ENCODE measurements at places on chromosomes 3 and 15. TPM values are rescaled to one million over a fixed set of nuclear protein-coding genes. Genes with fewer than 3 reads are reported as not detected.
A peak's percentile ranks its signal among the peaks of the same experiment; 100 is the strongest.

Gene NANOGP8
- total RNA-seq, result not detected

Gene ATP10A
- total RNA-seq, result 24.0 TPM

Gene PLSCR1
- 24.1 TPM for total RNA-seq

Gene EPHA3
- not detected for total RNA-seq

DNA sequence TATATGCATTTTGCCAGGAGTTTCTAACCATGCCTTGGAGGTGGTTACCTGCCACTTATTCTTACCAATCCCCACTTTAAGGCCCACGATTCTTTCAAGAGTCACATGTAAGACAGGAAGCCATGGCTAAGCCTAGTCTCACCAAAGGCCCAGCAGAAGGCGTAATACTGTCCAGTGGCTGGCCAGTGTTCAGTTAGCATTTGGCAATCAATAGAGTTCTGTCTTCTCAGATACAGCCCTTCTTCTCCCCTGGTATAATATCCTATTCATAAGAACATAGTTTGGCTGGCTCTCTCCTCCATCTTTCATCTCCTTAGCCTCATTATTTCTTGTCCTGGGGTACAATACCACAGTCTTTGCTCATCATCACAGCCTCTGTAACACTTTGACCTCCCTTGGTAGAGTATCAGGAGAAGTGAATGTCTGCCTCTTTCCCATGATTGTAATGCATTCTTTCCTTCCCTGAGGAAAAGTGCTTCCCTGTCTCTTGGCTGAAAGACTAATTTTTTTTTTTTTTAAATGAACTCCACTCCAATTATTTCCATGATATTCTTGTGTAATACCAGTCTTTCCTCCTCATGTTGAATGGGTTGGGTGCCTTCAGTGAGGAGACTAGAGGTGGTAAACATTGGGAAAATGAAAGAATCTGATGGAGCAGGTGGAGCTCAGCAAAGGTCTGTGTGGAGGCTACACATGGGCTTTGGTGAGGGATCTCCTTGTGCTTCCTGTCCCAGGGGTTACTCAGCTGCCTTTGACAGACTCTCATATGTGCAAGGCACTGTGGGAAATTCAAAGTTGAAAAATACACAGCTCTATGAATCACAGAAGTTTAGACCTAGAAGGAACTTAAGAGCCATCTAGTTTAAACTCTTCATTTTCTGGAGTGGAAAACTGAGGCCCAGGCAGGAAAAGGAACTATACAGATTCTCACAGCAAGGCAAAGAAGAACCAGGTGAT lies 218.2 kb downstream of the P3H2 start:
- no peaks in the 10 kb centered on the region for H3K27me3 ChIP-seq
- no peaks in the 10 kb centered on the region for H3K4me1 ChIP-seq
- H3K36me3 ChIP-seq, result no peaks in the 10 kb centered on the region
- H3K27ac ChIP-seq, result no peak overlapping the region
- no peak for DNase-seq
- H3K4me3 ChIP-seq, result no peak overlapping the region

DNA sequence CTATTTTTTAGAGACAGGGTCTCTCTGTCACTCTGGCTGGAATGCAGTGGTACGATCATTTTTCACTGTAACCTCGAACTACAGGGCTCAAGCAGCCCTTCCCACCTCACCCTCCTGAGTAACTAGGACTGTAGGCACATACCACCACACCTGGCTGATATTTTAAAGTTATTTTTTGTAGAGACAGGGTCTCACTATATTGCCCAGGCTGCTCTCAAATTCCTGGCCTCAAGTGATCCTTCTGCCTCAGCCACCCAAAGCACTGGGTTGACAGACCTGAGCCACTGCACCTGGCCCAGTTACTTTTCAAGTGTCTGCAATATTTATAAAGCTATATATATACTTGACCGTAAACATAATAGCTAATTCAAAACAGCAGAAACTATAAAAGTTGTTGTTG lies 75.0 kb downstream of the PIAS1 start:
- no peaks in the 10 kb centered on the region for H3K27me3 ChIP-seq
- no peaks in the 10 kb centered on the region for H3K36me3 ChIP-seq
- no peak overlapping the region for H3K4me3 ChIP-seq
- no peak for DNase-seq

GRCh38 chr3:61936344-61936937 lies 375.1 kb downstream of the PTPRG start:
- no peaks in the 10 kb centered on the region for H3K36me3 ChIP-seq
- no peak overlapping the region for H3K4me3 ChIP-seq
- H3K27ac ChIP-seq, result no peak overlapping the region
- no peaks in the 10 kb centered on the region for H3K4me1 ChIP-seq
- no peaks in the 10 kb centered on the region for H3K27me3 ChIP-seq

DNA sequence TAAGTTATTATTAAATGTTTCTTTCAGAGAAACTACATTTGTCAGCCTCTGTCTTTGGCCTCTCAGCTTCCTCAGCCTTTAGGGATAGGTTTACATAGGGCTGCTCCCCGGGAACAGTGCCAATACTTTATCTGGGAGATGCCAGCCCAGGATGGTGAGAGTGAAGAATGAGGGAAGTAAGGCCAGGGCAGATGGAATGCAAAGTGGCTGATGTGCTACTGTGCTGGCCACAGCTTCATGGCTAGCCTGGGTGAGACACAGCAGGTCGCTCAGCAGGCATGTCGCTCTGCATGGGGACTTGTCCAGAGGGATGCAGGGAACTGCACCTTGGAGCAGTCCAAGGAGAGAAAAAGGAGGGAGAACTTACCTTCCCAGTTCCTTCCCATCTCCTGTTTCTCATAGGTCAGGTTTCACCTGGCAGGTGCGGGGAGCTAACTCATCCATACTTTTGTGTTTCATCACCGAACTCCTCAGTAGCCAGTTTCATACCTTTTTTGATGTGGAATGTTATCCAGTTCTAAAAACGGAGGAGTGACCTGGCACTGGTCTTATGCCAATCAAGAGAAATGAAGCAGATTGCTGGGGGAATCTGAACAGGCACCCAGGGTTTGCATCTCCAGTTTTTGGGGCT lies 30.9 kb upstream of the C15orf39 start:
- no peak for DNase-seq
- no peaks in the 10 kb centered on the region for H3K36me3 ChIP-seq
- no peaks in the 10 kb centered on the region for H3K27me3 ChIP-seq
- H3K4me3 ChIP-seq, result no peak overlapping the region
- no peaks in the 10 kb centered on the region for H3K4me1 ChIP-seq

- no peak overlapping the region for H3K27ac ChIP-seq
- no peaks in the 10 kb centered on the region for H3K4me1 ChIP-seq
- no peaks in the 10 kb centered on the region for H3K36me3 ChIP-seq
- no peak for DNase-seq
Observed at GRCh38 chr3:169624533-169624972, 39.0 kb downstream of the MECOM start.

DNA sequence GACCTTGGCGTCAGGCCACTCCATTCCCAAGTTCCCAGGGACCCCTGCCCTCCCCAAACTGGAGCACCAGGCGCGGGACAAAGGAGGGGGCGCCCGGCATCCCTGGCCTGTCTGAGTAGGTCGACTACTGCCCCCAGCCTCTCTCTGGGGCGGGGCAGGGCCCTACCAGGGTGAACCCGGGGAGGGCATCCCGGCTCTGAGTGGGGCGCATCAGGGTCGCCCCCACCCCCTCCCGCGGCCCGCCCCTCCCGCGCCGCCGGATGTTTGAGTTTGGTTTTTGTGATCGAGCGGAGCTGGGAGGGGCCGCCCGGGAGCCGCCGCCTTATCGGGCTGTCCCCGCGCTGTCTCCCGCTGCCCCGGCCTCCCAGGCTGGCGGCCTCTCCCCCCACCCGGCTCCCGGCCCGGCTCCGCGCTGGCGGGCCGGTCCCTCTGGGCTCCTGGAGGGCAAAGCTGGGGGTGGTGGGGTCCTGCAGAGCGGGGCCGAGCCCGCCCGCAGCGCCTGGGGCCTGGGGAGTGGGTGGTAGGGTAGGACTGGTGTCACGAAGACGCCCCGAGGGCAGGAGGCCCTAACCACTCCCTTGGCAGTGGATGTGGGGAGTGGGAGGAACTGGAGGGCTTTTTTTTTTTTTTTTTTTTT lies 47.2 kb upstream of the SMAD6 start:
- no peaks in the 10 kb centered on the region for H3K27me3 ChIP-seq
- H3K36me3 ChIP-seq, result no peaks in the 10 kb centered on the region
- no peak for DNase-seq
- H3K27ac ChIP-seq, result peak overlapping the region; percentile 47

DNA sequence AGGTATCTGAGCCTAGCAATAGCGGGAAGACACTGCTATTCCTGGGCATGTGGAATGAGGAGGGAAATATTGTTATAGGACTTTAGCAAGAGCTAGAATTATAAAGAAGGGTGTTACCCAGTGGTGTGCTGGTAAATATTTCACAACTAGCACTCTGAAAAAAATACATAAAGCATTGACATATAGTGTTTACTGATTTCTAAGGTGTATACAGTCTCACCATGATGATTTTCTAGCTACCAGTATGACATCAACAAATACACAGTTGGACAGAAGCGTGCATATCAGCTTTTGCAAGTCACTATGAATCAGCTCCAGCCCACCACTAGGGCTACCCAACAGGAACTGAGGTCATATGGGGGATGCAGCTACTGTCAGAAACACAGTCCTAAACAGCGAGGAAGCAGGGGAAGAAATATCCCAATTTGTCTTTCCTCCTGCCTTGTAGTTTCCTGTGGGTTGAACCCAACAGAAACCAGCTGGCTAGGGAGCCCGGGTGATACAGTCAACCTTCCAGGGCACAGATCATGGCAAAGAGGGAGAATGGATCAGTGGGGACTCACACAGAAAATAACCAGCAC lies 39.6 kb downstream of the HGD start:
- peak overlapping the region; percentile 64 for H3K27ac ChIP-seq
- no peak for DNase-seq

GRCh38 chr3:171606151-171606751 lies 146.0 kb upstream of the TNIK start:
- no peaks in the 10 kb centered on the region for H3K4me1 ChIP-seq
- no peaks in the 10 kb centered on the region for H3K36me3 ChIP-seq
- DNase-seq, result no peak
- no peak overlapping the region for H3K4me3 ChIP-seq

DNA sequence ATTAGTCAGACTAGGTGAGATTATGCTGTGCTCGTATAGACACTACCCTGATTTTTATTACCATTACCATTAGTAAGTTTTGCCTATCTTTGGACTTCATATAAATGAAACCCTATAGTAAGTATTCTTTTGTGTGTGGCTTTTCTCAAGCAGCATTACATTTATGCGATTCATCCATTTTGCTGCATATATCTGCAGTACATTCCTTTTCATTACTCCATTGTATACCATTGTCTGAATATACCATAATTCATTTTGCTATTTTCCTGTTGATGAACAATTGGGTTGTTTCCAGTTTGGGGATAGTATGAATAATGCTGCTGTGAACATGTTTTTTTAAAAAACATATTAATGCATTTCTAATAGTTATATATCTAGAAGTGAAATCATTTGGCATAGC lies 45.3 kb downstream of the TMEM212 start:
- no peaks in the 10 kb centered on the region for H3K27me3 ChIP-seq
- no peak overlapping the region for H3K4me3 ChIP-seq
- no peaks in the 10 kb centered on the region for H3K4me1 ChIP-seq
- DNase-seq, result no peak
- no peaks in the 10 kb centered on the region for H3K36me3 ChIP-seq

GRCh38 chr3:196227629-196228493 lies 11.5 kb downstream of the SLC51A start:
- DNase-seq, result no peak
- no peaks in the 10 kb centered on the region for H3K4me1 ChIP-seq
- H3K27ac ChIP-seq, result no peak overlapping the region
- H3K27me3 ChIP-seq, result no peaks in the 10 kb centered on the region
- no peak overlapping the region for H3K4me3 ChIP-seq

GRCh38 chr15:67508407-67508806 lies 12.5 kb upstream of the C15orf61 start:
- no peaks in the 10 kb centered on the region for H3K27me3 ChIP-seq
- no peaks in the 10 kb centered on the region for H3K36me3 ChIP-seq
- no peak overlapping the region for H3K27ac ChIP-seq
- H3K4me3 ChIP-seq, result no peak overlapping the region
- H3K4me1 ChIP-seq, result no peaks in the 10 kb centered on the region
- DNase-seq, result no peak

DNA sequence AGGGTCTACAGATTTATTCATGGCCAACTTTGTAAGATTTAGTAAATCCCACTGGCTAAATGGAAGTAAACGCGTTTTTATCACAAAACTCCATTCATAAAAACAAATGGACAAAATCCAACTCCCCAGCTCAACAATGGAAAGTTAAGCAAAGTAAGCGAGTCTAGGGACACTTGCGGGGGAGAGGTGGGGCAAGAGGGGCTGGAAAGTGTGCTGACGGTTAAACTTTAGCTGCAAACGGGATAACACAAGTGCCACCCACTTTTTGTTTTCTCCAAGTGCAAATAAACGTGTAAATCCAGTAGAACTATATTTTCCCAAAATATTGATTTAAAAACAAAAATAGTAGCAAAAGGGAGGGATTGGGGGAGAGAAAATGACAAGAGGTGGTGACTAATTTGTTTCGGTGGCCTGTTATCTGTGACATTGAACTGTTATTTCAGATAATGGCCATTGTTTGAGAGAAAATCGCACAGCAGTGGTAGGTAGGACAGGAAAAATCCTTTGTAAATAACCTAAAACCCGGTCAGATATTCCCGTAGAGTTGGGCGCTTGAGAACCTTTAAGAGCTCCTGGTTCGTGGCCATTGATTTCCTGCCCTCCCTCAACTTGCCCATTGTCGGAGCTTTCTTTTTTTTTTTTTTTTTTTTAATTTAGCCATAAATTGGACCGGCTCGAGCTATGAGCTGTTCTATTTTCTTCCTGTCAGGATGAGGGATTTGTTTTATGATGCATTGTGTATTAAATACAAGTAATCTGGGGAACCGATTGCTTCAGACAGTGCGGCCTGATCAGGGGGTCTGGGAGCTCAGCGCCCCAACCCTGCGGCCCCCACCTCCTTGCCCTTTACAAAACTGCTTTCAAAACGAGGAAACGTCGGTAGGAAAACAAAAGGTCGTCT lies 514.8 kb downstream of the MECOM start:
- H3K4me3 ChIP-seq, result no peak overlapping the region
- H3K4me1 ChIP-seq, result peaks cover 12% of the 10 kb centered on the region
- H3K27me3 ChIP-seq, result peaks cover 22% of the 10 kb centered on the region
- H3K27ac ChIP-seq, result no peak overlapping the region

- H3K4me1 ChIP-seq, result no peaks in the 10 kb centered on the region
- H3K27me3 ChIP-seq, result no peaks in the 10 kb centered on the region
- H3K36me3 ChIP-seq, result no peaks in the 10 kb centered on the region
- no peak for DNase-seq
- no peak overlapping the region for H3K27ac ChIP-seq
- no peak overlapping the region for H3K4me3 ChIP-seq
Observed at GRCh38 chr3:30988769-30989168, 94.3 kb upstream of the GADL1 start.

DNA sequence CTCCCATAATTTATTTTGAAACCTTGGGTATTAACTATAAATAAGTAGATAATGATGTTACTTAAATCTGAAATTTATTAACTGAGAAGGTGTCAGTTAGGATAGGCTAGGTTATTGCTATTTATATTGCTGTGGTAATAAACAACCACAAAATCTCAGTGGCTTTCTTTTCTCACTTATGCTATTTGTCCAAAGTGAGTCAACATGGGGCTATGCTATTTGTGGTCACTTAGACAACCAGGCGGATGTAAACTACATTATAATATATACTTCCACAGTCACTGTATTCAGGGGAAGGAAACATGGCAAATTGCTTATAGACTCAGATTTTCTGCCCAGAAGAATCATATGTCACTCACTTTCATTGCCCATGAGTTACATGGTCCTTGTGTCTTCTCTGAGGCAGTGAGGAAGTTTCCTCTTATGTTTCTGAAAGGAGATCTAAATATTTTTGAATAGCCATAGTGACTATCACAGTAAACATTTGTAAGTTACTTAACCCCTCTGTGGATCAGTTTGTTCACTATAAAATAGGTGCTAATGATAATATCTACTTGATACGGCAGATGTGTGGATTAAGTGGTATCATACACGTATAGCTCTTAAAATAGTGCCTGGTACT lies 19.8 kb downstream of the HMG20A start:
- H3K36me3 ChIP-seq, result no peaks in the 10 kb centered on the region
- H3K27ac ChIP-seq, result no peak overlapping the region
- no peak for DNase-seq
- no peaks in the 10 kb centered on the region for H3K27me3 ChIP-seq

All from CD8-positive, alpha-beta memory T cell (primary cell).